ENCODE measurements at places on chromosomes 2 and 18.

GRCh38 chr2:3545788-3546478 is 12.2 kb downstream of the RNASEH1 start:
- DNase-seq: no peak

GRCh38 chr18:74290021-74290420 is 1.7 kb downstream of the CYB5A start:
- DNase-seq: no peak

GRCh38 chr18:37986665-37987064 is 421.1 kb upstream of the CELF4 start:
- DNase-seq: no peak

- DNase-seq: no peak
These were observed 19.3 kb downstream of the CHCHD5 start for GRCh38 chr2:112603731-112604130.

DNA sequence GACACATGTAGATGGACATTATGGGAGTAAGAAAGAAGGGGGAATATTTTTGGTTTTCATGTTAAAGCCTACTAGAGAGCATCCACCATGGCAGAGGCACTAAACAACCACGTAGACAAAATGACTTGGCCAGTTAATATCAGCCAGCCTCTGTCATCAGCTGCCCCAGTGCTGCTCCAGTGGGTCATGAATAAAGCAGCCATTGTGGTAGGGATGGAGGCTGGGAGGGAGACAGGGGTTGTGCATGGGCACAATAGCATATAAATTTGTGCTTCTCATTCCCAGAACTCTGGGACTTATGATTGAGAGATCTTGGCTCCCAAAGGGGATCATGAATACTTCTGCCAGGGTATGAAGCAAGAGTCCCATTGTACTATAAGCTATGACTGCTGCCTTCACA is 31.1 kb upstream of the CXCR4 start:
- no peak for DNase-seq

- DNase-seq: no peak
These were observed 1.2 kb upstream of the ST6GAL2 start for GRCh38 chr2:106886916-106887758.

- DNase-seq: no peak
These were observed 334.4 kb upstream of the TRIB2 start for GRCh38 chr2:12382366-12382765.

DNA sequence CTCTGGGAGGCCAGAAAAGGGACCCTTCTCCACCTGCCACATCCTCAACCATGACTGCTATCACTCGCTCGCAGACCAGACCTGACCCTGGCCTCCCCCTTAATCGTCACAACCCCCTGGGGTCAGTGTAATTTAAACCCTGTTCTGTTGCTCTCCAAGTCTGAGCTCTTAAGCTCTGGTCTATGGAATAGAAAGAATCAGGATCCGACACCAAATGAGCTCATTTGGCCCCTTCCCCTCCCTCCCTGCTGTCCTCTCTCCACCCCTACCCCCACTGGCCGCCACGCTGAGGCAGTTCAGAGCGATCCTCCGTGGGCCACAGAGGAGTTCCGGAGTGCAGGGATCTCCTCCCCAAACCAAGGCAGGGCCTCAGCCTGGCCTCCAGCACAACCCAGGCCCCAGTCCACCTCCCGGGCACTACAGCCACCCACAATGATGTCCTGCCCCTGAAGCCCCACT is 5.3 kb downstream of the DNMT3A start:
- DNase-seq: no peak
